ENCODE measurements at places on chromosomes 12 and 14. TPM values are rescaled to one million over a fixed set of nuclear protein-coding genes. Genes with fewer than 3 reads are reported as not detected.

DNA sequence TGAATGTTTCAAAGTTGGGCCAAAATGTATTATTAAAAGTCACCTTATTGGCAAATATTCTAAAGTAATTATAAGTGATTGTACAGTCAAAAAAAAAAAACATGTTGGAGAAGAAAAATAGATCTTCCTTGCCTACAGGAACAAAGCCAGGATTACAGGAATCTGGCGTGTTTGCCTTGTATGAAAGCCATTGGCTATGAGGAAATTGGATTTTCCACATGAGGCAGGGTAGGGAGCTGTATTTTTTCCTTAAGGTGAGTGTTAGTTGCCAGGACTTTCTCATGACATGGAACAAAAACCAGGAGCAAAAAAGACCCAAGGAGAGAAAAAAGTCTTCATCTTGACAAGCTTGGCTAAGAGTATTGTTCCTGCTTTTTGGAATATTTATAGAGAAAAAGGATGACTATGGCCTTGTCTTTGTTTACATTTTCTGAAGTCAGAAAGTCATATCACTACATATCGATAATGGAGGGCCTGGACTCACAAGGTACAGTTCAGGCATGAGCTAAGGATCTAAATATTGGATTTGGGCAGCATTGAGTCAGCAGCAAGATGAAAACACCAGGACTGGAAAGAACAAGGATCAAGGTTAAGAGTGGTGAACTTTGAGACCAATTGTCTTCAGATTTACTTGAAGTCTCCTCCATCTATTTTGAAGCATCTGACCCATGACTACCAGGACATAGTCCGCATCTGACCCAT is 68.4 kb upstream of the FLRT2 start:
- peaks cover 7% of the 10 kb centered on the region for H3K36me3 ChIP-seq
- H3K4me3 ChIP-seq = no peak overlapping the region
- H3K4me1 ChIP-seq = peaks cover 17% of the 10 kb centered on the region
- H3K27me3 ChIP-seq = no peaks in the 10 kb centered on the region
- DNase-seq = no peak
- no peak overlapping the region for H3K27ac ChIP-seq

DNA sequence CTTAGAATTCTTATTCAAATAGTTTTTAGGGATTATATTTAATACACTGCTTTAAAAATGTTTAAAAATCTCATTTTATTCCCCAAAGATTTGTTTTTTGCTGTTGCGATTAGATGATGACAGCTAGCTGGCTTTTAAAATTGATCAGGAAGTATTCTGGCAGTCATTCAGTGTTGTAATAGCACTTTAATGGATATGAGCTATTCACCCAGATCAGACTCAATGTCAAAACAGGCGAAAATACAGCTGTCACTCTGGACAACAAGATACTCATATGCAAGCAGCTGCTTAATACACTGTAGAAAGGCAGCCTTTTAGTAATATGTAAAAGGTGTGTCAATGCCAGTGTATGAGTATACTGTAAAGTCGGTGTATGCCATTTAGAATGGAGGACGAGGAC is 91.7 kb downstream of the NPAS3 start:
- no peaks in the 10 kb centered on the region for H3K27me3 ChIP-seq
- DNase-seq = no peak
- no peak overlapping the region for H3K27ac ChIP-seq
- no peak overlapping the region for H3K4me3 ChIP-seq
- no peaks in the 10 kb centered on the region for H3K36me3 ChIP-seq

DNA sequence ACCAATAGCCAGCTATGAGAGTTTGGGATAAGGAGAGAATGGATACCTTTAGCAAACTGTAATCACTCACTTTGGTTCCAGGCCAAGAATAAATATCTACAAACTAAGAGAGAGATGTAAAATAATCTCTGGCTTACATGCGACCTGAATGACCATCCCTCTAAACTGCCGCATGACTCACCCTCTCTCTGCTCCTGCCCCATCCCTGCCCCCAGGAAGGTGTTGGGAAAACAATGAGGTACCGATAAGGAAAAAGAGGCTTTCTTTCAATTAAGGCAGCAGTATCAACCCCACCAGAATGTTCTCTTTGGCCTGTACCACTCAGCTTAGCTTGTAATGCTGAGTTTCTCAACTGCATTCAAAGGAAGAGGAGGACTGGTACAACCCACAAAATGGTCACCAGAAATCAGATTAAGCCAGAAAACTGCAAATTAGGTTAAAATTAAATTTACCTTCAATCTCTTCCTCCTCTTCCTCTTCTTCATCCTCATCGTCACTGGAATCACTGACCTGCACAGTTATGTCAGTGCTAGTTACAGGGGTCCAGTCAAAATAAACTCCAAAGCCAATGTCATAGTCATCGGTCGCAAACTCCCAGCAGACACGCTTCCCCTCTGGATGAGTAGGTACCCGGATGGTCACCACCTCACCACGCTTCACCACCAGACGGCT is 22.0 kb downstream of the GSTZ1 start:
- H3K27me3 ChIP-seq = no peaks in the 10 kb centered on the region
- no peak for DNase-seq
- peaks cover 38% of the 10 kb centered on the region for H3K36me3 ChIP-seq
- H3K4me3 ChIP-seq = no peak overlapping the region

DNA sequence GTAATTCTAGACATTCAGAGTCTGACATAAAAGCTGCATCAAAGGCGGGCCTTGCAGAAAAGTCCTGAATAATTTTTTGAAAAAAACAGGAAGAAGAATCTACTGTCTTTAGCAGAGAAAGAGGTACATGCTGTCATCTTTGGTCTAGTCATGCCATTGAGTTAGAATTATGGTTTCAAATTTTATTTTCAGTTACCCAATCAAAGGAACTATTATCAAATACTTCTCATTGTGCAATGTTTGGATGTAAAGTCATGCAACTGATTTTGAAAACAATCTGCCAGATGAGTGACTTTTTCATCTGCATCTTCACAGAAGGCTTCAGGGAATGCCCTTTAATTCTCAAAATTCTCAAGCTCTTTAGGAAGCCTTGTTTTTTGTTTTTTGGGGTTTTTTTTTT is 803.5 kb downstream of the FLRT2 start:
- H3K27me3 ChIP-seq = no peaks in the 10 kb centered on the region
- no peaks in the 10 kb centered on the region for H3K4me1 ChIP-seq
- no peak overlapping the region for H3K4me3 ChIP-seq
- DNase-seq = no peak

DNA sequence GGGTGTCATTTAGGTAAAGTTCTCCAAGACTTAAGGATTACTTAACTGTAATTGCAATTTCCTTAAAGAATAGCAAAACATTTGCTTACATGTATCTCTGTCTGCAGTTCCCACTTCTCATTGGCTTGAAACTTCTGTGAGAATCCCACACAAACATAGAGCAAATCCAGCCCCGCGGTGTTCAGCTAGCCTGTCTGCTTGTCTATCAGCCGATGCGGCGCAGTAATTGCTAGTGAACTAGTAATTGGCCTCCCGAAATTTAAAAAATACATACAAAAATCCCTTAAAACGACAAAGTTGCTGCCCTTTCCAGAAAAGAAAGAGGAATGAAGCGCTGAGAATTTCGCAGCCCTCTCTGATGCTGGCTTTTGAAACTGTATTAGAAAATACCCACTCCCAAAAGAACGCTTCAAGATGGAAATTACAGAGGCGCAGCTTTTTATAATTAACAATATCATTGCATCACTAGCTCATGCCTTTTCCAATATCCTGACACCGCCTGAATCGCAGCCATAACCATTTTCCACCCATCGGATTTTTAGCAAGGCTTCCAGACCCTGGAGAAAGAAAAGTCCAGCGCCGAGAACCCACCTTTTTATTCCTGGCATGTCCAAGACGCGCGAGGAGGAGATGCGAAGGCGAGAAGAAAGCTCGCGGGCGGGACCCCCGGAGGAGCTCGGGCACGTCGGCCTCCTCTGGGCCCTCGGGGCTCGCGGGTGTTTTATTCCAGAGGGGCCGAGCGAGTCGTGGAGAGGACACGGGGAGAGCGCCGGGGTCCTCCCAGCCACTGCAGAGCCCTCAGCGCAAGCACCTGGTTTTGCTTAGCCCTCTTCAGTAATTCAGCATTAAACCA is 646 bp downstream of the FBLN5 start:
- H3K4me3 ChIP-seq = peak overlapping the region; percentile 75
- H3K27ac ChIP-seq = no peak overlapping the region
- no peak for DNase-seq
- H3K27me3 ChIP-seq = peaks cover 55% of the 10 kb centered on the region

GRCh38 chr12:13252616-13253015 is 56.1 kb downstream of the EMP1 start:
- H3K4me1 ChIP-seq = peaks cover 6% of the 10 kb centered on the region
- no peak overlapping the region for H3K27ac ChIP-seq
- no peak overlapping the region for H3K4me3 ChIP-seq
- H3K27me3 ChIP-seq = peaks cover 16% of the 10 kb centered on the region
- no peaks in the 10 kb centered on the region for H3K36me3 ChIP-seq

GRCh38 chr12:64724201-64724745 is 34.9 kb downstream of the GNS start:
- H3K36me3 ChIP-seq = peaks cover 25% of the 10 kb centered on the region
- no peak for DNase-seq
- no peak overlapping the region for H3K4me3 ChIP-seq
- no peaks in the 10 kb centered on the region for H3K27me3 ChIP-seq
- H3K27ac ChIP-seq = no peak overlapping the region

DNA sequence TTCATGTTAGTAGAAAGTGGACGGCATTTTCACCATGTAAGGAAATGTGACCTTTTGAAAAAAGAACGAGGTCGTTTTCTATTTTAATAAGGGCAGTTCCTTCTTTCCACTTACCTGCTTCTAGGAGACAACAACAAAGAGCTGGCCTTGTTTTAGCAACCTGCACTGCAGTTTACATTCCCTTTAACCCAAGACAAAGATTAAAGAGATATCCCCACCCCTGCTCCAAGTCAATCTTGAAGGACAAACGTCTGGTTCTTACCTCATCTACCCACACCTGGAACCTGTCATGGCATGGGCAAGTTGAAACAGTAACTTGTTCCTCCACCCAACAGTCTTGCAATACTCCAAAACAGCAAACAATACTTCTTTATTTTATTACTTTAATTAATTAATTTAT is 32.7 kb downstream of the ZCCHC8 start:
- no peak overlapping the region for H3K4me3 ChIP-seq
- H3K27ac ChIP-seq = peak overlapping the region; percentile 37
- peaks cover 8% of the 10 kb centered on the region for H3K4me1 ChIP-seq
- no peak for DNase-seq
- H3K36me3 ChIP-seq = no peaks in the 10 kb centered on the region

AKAP3 gene
- total RNA-seq = 3.3 TPM

RTL1 gene
- total RNA-seq = 159 TPM

INHBC gene
- total RNA-seq = not detected

PTPRQ gene
- total RNA-seq = 0.19 TPM

TRAFD1 gene
- total RNA-seq = 35.4 TPM

Measured in progenitor cell of endocrine pancreas (in vitro differentiated cells).